ENCODE measurements at places on chromosomes 7 and 10.

GRCh38 chr7:12571691-12572090 lies 1.2 kb downstream of the SCIN start:
- DNase-seq, result no peak

DNA sequence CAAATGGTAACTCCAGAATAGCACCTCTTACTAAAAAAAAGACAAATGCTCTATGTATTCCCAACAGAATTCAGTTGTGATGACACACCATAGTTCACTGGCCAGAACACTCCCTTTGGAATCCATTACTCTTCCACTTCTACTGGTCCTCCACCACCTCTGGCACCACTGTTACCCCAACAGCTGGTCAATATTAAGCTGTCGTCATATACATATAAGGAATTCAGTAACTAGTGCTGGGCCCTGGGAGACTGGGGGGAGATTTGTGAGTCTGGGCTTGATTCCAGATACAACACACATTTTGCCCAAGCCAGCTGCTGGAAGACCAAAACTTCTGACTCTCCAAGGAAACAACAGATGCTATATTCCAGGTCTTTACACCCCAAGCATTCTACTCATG lies 26.0 kb upstream of the ITGA8 start:
- DNase-seq, result no peak

GRCh38 chr10:34938399-34938670 lies 123.2 kb upstream of the PARD3 start:
- DNase-seq, result no peak

GRCh38 chr10:15046626-15047025 lies 2.9 kb downstream of the OLAH start:
- no peak for DNase-seq
